ENCODE measurements at places on chromosomes 11 and 22.

DNA sequence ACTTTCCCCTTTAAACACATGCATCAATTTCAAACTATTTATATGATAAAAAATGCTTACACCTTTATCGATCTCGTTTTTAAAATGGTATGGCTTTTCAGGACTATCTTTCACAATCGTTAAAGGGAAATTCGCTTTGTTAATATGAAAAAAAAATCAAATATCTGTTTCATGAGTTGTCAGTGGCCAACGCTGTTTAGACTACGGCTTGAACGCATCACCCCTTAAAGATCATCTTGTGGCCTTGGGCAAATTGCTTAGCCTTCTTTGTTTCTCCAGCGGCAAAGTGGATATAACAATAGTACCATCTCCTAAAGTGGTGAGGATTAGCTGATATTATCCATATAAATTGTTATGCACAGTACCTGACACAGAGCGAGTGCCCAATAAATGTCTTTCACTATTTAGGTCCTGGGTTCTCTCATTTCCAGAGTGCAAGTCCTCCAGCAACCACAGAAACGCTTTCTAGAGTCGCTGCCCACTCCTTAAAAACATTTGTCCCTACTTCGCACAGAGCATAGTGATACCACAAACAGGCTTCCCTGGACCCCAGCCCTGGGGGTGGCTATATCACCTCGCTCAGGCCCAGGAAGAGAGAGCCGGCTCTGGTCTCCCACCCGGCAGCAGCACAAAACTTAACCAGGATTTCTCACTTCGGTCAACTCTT lies 904 bp downstream of the SLC35F2 start:
- DNase-seq, result no peak

DNA sequence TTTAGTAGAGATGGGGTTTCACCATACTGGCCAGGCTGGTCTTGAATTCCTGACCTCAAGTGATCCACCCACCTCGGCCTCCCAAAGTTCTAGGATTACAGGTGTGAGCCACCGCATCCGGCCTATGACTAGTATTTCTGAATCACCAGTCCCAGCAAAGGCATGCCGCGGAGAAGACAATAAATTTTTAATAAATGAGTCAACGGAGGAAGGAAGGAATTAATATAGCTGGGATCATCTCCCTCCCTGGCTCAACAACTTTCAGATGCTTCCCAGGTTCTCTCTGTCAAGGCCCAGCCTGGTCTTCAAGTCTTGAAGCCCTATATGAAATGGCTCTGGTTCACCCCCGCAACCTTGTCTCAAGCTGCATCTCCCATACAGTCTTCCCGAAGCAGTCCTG lies 45.7 kb downstream of the CYTH4 start:
- no peak for DNase-seq

- DNase-seq, result no peak
These were observed 86.6 kb upstream of the FGF3 start for GRCh38 chr11:69905611-69906452.

GRCh38 chr11:10943968-10944367 lies 86.1 kb upstream of the ZBED5 start:
- DNase-seq, result no peak

DNA sequence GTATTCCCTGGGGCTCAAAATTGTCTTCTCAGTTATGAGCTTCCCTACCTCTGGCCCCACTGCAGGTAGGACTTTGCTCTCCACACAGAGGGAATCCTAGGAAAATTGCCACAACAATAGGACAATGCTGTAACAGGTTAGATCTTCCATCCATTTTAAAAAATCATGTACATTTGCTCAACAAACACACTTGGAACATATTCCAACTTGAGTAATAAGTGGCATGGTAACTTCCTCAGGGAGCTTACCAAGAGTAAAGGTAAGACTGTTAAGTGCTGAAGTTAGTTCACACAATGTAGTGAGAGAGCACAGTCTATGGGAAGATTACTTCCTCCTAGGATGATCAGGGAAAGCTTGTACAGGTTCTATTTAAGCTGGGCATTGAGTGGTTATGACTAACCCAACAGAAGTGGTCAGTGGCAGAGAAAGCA lies 78.9 kb upstream of the BIRC3 start:
- no peak for DNase-seq

GRCh38 chr22:49918911-49919881 lies 762 bp downstream of the CRELD2 start:
- DNase-seq, result no peak

All from activated CD4-positive, alpha-beta T cell treated with anti-CD3 and anti-CD28 coated beads, Interleukin-2, Interleukin-4, amounts not matched to agents 100 ng/mL and 50 ng/mL, durations not matched to agents 16 hours and 8 hours (primary cell).